ENCODE measurements at places on chromosomes 4 and X.
A peak's percentile ranks its signal among the peaks of the same experiment; 100 is the strongest.

- DNase-seq: peak; percentile 61
Observed at GRCh38 chr4:7642741-7643458, 208.2 kb upstream of the PSAPL1 start.

DNA sequence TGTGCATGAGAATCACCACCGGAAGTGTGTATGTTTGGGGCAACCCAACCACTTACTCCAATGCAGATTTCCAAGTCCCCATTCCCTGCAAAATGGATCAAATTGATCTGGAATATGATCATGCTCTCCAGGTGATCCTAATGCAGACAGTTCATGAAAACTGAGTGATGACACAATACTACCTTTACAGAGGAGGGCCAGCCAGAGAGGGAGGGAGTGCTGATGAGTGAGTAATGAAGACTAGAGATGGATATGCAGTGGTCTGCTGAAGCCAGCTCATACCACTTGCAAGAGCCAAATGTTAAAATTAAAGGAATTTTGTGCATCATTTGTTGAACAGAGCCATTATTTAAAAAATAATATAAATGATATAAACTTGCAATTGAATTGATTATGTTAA, 10.2 kb upstream of the CPE start:
- no peak for DNase-seq

- no peak for DNase-seq
Observed at GRCh38 chr4:17126321-17126966, 228.0 kb upstream of the LDB2 start.

DNA sequence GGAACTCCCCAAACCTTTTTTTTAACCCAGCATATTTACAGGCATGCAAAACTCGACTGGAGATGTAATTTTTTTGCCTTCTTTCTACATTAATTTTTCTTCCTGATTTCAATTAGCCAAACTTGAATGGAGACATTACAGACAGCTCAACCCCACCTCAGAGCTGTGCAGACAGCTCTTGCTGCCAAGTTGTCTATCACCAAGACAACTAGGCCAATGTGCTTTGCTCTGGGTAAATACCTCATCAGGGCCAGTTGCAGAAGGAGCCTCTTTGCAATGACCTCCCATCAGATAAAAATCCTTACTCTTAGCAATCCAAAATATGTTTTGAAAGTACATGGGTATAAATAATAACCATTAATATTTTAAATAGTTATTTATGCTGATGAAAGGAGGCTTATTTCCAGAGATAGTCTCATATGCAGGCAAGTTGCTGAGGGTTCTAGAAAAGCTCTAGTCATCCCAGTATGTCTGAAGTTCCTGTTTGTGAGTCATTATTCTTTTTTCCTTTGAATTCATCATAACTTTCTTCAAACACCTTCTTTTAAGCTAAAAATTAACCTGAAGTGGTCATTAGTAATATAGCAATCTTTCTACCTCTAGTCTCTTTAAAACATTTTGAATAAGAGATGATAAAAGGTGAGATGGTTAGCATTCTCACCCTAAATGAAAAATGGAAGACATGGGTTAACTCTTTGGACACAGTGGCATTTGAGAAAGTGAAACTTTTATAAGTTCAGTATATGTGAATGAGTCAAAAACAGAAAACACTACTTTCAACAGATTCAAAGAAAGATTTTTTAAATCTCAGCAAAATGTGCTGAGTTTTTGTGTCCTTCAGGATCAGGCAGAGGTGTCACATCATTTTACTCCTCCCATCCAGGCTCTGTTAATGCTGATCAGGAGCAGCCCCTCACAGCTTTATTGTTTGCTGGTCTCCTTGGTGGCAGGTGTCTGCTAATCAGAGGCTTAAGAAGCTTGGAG, 475.5 kb upstream of the FGF16 start:
- DNase-seq: no peak

- DNase-seq: peak; percentile 58
Observed at GRCh38 chrX:17464194-17464593, 89.2 kb downstream of the NHS start.
